Activated naive CD4-positive, alpha-beta T cell treated with anti-CD3 and anti-CD28 coated beads, Interleukin-2, amount 50 U/mL, for 16 hours (primary cell): ENCODE measurements at places on chromosomes 5 and 9.

DNA sequence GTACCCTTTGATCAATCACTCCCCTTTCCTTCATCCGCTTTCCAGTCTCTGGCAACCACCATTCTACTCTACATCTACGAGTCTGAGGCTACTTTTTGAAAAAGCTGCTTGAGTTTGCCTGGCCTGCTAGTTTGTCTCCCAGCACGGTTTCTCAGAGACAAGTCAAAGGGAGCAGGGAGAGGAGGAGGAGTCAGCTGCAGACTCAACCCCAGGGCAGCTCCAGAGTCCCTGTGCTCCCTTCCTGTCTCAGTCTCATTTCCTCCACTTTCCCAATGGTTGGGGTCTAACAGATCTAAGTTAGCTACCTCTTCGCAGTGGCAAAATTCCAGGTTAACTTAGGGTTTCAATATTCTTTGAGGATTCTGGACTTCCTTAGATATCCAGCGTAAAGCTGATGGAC is 80.0 kb upstream of the PCA3 start:
- DNase-seq, result no peak

DNA sequence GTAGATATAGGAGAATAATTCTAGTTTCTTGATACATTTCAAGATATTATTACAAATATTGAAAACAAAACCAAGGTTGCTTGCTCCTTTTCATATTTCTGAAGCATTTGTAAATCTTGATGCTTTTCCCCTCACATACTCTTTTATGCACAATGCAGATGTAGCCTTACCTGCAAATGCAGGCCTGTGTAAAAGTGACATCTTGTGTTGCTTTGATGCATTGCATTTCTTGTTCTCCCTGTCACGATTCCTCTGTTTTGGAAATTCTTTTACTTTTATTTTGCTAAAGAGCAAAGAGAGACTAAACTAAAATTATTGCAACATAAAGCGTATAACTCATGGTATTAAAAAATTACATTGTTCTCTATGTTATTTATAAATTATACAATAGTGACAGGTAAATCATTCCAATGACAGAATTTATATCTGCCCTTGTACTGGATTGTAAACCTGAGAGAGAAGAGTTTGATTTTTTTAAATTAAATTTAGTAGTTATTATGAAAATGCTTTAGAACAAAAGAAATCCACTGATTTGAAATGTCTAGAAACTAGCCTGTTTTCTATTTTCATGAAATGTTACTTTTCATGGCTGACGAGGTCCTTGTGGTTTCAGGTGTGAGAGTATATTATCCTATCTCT is 970.0 kb downstream of the MAT2B start:
- no peak for DNase-seq

- no peak for DNase-seq
Observed at GRCh38 chr5:108266242-108266641, 115.7 kb downstream of the FBXL17 start.

DNA sequence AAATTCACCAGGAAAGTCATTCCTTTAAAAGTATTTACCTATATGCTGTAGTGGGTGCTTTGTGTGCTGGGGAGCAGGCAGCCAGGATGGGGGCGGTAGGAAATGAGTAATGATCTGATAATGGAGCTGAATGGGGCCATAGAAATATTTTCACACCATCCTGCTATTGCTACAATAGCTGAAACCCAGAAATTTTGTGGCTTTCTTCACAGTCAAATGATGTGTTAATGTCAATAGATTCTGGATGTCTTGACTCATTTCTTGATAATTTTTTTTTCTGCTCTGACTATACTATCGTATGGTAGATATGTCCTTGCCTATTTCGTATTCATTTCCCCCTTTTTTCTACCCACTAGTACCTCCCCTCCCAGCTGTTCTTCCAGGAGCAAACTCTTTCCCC is 59.5 kb downstream of the RORB start:
- no peak for DNase-seq

DNA sequence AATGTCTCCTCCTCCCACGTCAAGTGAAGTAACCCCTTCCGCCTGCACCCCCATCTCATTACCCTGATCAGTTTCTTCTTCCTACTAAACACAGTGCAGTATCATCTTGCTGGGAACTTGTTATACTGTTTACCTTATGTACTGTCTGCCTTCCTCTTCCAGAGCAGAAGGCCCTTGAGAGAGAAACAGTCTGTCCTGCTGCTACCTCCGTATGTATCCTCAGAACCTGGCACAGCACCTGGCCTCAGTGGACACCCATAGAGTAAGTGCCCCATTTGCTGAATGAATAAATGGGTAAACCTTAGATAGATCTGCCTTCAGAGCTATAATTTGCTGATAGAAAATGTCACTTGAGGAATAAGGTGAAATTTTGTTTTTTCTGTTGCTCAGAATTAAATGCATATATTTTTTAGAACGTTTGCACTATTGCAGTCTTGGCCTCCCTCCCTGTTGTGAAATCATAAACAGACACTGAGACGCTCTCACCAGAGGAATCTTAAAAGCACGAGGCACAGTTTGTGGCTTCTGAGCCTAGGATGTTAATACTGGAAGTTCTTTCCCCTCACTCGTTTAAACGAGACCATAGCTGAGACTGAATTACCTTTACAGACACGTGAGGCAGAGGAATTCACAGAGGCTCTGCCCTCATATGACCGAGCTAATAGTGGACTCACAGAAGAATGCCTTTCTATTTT is 223.1 kb upstream of the DAP start:
- DNase-seq, result no peak

DNA sequence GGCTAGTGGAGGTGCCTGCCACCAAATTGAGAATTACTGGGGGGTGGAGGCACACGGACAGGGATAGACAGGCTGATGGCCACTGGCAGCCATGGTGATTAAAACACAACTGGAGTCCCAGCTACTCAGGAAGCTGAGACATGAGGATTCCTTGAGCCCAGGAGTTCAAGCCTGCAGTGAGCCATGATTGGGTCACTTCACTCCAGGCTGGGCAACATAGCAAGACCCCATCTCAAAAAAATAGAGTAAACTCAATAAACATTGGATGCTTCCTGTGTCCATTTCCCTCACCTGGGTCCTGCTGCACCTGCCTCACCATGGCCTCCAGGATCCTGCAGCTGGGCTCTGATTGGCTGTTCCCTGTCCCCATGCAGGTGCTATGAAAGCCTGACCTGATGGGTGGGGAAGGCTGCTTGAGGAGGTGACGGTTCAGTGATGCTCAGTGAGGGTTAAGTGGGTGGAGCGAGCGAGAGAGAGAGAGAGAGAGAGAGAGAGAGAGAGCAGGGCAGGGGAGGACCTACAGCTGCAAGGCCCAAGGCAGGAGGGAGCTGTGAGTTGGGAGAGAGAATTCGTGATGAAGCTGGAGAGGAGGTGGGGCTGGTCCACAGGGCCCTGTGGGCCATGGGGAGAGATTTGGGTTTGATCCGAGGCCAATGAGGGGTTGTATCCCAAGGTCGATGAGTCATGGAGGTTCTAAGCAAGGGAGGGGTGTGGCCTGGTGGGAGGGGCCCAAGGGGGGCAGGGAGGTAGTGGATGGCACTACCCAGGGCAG is 36.7 kb upstream of the FUBP3 start:
- DNase-seq, result no peak

DNA sequence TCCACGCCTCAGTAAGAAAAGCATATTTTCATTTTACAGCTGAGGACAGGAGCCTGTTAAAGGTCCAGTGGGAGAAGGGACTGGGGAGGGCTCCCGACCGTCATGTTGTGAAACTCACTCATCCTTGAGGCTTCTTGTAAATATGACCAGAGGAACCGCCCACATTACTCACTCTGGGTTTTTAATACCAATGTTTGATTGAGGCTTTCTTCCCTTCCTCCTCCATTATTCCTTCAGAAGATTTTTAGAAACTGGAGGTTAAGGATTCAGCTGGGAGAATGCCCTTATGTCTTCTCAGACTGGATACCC is 61.4 kb upstream of the GLRX start:
- no peak for DNase-seq

- no peak for DNase-seq
Observed at GRCh38 chr9:91659529-91660495, 236.2 kb upstream of the NFIL3 start.

DNA sequence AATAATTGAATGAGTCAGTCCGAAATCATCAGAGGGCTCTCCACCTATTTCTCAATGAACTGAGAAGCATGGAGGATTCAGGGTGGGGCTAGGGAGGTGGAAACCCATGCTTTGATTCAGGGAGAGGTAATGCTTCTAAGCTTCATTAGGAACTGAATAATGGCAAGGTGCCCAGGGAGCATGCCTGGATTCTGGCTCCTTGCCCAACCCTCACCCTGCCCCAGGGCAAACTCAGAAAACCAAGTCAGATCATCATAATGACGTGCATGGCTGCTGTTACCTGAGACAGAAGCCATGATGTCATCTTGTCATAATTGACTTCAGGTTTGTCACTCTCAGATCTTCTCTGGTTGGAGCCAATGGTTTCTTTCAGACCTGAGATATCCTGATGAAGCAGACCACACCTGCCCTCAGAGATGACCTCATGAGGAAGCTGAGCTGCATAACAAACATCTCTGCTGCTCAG is 199.6 kb downstream of the SYK start:
- DNase-seq, result no peak

- DNase-seq, result no peak
Observed at GRCh38 chr9:104903609-104904008, 24.3 kb downstream of the ABCA1 start.

DNA sequence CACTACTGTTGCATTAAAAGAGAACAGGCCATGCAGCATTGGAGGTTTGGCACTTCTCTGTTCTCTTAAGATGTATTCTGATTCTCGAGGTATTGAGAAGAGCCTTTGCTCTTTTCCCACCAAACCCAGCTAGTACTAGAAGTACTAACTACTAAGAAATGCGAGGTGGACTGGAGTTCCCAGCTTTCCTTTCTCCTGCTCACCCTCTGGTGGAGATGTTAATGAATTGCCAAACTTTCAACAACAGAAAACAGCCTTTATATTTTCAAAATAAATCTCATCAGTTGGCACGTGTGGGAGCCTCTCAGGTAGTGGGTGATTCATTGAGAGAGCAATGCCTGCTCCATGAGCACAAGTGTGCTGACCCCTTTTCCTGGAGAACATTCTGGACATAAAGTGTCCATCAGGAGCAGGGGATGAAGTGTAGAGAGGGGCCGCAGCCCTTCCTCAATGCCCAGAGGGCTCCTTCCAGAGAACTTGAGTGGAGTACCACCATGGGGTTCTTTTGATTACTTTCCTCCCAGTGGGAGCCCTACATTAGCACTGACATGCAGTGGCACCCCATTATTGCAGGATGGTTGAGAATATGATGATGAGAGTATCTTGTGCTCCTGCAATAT is 45.7 kb downstream of the TMEM174 start:
- no peak for DNase-seq

- no peak for DNase-seq
Observed at GRCh38 chr5:155794795-155795194, 532.2 kb upstream of the SGCD start.

- DNase-seq, result no peak
Observed at GRCh38 chr5:170885256-170885655, 23.4 kb downstream of the RANBP17 start.

GRCh38 chr9:89005323-89005722 is 14.1 kb downstream of the S1PR3 start:
- DNase-seq, result no peak

- DNase-seq, result no peak
Observed at GRCh38 chr5:15529013-15529412, 29.0 kb downstream of the FBXL7 start.

GRCh38 chr9:106758911-106759310 is 104.1 kb upstream of the ZNF462 start:
- DNase-seq, result no peak

GRCh38 chr9:36818965-36819870 is 214.8 kb downstream of the PAX5 start:
- DNase-seq, result no peak

GRCh38 chr5:88825584-88826315 is 57.2 kb downstream of the MEF2C start:
- DNase-seq, result no peak

DNA sequence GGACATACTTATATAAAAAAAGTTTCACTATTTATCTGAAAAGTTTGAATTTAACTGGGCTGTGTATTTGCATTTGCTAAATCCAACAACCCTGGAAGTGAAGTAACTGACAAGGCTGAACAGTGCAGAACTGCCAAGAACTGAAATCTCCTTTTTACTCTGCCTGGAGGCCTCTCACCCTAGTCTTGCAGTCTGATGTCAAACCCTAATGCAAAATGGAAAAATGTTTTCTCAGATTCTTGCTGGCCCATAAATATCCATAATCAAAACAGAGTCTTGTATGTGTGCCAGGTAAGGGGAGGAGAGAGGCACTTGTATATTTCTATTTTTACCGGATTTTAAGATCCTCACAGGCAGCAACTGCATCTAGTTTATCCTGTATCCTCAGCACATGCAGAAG is 432.7 kb upstream of the KLF4 start:
- DNase-seq, result no peak

DNA sequence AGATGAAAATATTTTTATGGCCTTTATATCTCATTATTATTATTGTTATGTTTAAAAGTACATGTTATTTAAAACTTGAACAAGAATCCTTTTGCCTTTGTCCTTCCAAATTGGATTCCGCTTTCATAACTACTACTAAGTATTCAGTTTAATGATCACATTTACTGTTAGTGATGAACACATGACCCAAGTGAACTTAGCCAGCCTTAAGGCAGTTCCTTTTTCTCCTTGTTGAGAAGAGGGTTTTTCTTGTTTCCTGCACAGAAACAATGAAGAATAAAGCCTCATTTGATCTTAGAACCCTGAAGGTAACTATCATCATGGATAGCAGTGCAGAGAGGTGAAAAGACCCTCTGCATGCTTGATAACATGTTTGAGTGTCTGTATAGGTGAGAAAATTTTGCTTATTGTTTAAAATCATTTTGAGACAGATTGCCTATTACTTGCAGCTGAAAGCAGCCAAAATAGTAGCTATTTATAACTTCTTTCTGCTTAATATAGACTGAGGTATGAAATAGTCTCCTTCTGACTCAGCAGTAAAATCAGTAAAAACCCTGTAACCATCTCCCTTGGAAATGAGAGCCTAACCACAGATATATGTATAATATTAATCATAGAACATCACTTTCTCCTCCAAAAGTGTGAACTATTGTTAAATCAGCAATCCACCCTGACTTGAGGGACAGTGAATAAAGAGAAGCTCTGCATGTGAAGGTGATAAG is 266.2 kb downstream of the SPATA31D1 start:
- no peak for DNase-seq

- no peak for DNase-seq
Observed at GRCh38 chr5:59992206-59992605, 98.7 kb upstream of the PDE4D start.

DNA sequence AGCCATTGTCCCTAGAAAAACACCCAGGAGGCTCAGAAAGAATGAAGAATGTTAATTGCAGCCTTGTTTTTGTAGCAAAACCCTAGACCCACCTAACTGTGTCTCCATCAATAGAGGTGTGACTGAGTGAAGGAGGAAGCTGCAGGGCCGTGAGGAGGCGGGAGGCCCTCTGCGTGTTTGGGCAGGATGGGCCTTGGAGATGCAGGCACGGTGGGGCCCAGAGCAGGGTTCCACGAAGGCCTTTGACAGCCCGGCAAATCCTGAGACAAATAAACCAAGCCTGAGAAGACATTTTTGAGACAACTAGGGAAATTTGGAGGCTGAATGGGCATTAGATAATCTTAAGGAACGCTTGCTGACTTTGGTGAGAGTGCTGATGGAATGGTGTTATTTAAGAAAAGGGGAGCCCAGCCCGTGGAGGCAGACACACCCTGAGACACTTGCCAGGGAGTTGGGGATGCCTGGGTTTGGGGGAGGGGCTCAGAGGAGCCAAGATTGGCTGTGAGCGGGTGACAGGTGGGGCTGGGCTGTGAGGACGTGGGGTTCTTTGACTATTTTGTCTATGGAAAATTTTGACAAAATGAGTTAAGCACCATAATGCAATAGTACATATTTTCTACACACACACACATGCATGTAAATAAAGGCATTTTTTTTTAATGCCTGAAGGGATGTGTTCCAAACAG is 48.8 kb downstream of the BARX1 start:
- peak; percentile 1 for DNase-seq

GRCh38 chr5:92081958-92082712 is 699.0 kb upstream of the ARRDC3 start:
- no peak for DNase-seq
